Anterior cingulate cortex (tissue), 58 donors: ENCODE measurements at places on chromosomes 5 and 9.

- no peak for DNase-seq
Observed at GRCh38 chr9:28624771-28625170, 1051.5 kb upstream of the C9orf72 start.

DNA sequence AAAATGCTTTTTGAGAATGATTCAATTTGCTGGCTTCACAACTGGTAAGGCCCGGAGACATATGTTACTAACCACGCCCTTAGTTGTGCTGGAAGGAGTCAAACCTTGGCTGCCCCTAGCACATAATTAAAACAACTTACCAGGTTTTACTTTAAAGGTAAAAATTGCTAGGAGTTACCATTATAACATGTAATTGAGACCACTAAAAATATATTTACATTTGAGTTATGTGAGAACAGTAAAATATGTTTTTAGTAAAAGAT, 435.6 kb upstream of the CDH9 start:
- no peak for DNase-seq

DNA sequence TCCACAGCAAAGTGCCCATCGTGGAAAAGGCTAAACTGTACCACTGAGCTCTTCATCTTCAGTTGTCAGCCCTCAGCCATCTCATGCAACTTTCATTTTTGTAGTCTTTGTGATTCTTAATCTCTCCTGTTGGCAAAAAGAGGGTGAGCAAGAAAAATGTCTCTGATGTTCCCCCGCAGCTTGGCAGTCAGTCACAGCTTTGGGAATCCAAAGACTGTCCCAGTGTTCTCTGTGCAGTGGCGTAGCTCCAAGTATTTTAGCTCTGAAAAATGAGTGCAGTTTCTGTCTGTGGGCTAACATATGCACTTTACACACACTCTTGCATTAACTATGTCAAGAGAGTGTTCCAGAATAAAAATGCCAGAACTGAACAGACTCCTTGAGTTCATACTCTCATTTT, 372.2 kb downstream of the TMEM232 start:
- DNase-seq: no peak

DNA sequence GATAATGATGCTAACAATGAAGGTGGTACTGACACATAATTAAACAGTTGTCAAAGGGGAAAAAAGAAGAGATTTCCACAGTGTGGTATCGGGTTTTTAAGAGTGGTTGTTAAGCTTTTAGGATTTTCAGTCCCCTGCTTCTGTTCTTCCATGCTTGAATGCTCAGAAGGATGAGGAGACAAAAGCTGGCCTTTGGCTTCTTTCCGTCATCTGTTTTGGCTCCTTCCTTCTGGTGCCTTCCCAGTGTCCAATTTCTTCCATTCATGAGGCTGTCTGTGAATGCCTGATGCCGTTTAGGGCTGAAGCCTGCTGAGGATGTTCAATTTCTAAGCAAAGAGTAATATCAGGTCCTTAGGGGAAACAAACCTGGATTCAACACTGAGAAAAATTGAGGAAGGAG, 179.6 kb upstream of the GLRA1 start:
- no peak for DNase-seq

DNA sequence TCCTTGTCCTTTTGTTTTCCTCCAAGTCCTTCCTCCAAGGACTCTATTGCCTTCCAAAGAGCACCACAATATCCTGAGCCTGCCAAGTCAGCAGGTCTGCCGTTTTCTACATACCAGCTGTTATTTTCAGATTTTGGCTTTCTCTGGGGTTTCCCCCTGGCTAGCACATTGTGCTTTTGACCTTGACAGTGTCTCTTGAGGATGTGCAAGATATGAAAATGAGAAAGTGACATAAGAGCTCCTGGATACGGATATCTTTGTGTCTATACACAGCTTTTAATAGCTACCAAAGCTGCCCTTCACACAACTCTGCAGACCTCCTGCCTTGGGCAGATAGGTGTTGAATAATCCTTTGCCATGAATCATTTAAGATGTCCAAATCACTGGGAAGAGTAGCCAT, 67.0 kb downstream of the HAPLN1 start:
- no peak for DNase-seq

GRCh38 chr5:156241266-156241665, 85.7 kb upstream of the SGCD start:
- DNase-seq: no peak
